ENCODE measurements at places on chromosomes 11 and 22. TPM values are rescaled to one million over a fixed set of nuclear protein-coding genes. Genes with fewer than 3 reads are reported as not detected.

DNA sequence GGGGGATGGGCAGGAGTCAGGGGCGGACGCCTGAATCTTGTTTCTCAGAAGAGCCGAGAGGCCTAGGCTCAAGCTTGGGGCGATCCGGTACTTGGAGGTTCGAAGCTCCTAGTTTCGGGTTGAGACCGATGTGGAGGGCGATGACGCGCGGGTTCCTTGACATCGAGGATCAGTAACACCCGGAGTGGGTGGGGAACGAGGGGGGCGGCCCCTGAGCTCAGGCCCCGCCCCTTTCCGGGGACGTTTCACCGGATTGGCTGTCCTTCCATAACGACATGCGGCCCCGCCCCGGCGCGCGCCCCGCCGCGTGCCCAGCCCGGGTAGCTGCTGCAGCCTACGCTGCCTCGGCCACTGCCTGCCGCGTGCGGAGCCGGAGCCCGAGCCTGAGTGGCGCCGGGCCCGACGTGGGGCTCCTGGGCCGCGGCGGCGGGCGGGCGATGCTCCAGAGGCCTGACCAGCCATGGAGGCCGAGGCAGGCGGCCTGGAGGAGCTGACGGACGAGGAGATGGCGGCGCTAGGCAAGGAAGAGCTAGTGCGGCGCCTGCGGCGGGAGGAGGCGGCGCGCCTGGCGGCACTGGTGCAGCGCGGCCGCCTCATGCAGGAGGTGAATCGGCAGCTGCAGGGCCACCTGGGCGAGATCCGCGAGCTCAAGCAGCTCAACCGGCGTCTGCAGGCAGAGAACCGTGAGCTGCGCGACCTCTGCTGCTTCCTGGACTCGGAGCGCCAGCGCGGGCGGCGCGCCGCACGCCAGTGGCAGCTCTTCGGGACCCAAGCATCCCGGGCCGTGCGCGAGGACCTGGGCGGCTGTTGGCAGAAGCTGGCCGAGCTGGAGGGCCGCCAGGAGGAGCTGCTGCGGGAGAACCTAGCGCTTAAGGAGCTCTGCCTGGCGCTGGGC, at the start of gene CCDC85B:
TSS of gene CCDC85B (plus strand) at position 350 of the 895 bp plus-strand sequence. CDS start at position 461, 111 bp downstream.
- no peak for DNase-seq

GRCh38 chr11:78039919-78040671, 17.0 kb upstream of the KCTD14 start:
- no peak for DNase-seq

- DNase-seq, result no peak
These were observed 108.4 kb upstream of the ZC3H12C start for GRCh38 chr11:109984634-109985289.

GRCh38 chr11:46712874-46713576, 6.0 kb upstream of the F2 start:
- no peak for DNase-seq

- no peak for DNase-seq
These were observed 110.4 kb upstream of the ARHGAP42 start for GRCh38 chr11:100576718-100577021.

- DNase-seq, result no peak
These were observed 3.3 kb upstream of the DGCR8 start for GRCh38 chr22:20076627-20077172.

GRCh38 chr22:43166132-43166930, 15.0 kb downstream of the TSPO start:
- no peak for DNase-seq

GRCh38 chr11:33631749-33632091, 68.9 kb downstream of the C11orf91 start:
- no peak for DNase-seq

Gene C22orf31
- total RNA-seq, result not detected

DNA sequence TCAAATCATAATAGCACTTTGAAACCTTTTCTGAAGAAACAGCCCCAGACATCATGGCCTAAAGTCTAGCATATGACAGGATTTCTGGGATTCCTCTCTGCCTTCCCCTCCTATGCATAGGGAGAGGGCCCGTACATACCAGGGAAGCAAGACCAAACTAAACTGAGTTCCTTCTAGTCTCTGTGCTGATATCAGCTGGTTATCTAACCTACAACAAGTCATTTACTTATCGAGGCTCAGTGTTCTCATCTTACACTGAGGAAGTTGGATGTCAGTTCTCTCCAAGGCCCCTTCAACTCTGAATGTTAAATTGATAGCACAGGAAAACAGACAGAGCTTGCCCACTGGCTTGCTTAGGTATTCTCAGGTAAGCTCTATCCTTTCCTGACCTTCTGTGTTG, 17.0 kb upstream of the GRIK4 start:
- no peak for DNase-seq

DNA sequence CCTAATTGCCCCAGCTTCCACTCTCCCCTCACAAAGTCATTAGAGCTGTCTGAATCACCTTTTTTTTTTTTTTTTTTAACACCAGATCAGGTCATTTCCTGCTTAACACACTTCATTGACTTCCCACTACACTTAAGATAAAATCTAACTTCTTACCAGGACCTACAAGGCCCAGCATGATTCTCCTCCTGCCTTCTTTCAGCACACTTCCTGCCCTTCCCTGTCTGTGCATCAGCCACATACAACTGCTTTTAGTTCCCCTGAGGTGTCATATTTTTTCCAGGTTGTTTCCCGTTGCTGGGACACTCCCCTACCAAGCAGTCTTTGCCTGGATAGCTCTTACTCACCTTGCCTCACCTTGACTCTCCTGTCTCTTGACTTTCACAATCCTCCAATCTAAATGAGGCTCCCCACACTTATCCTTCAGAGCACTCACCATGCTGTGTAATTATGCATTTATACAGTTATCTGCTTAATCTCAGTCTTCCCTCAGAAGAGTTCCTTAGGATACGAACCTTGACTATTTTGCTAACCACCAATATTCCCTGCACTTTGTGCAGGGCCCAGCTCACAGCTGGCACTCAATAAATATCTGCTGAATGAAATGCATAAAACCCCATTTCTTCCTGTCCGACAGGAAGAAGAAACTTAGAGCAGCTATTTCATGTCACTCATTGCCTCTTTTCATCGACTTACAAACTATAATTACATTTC, 96.6 kb upstream of the AKIP1 start:
- no peak for DNase-seq

- DNase-seq, result no peak
These were observed 8.0 kb downstream of the MRTFA start for GRCh38 chr22:40628354-40629042.

GRCh38 chr11:120778685-120779490, 245.0 kb upstream of the TBCEL start:
- DNase-seq, result no peak

GRCh38 chr11:35187996-35188395, 49.0 kb downstream of the CD44 start:
- no peak for DNase-seq

- no peak for DNase-seq
These were observed 11.7 kb downstream of the SYNGR1 start for GRCh38 chr22:39361496-39361895.

DNA sequence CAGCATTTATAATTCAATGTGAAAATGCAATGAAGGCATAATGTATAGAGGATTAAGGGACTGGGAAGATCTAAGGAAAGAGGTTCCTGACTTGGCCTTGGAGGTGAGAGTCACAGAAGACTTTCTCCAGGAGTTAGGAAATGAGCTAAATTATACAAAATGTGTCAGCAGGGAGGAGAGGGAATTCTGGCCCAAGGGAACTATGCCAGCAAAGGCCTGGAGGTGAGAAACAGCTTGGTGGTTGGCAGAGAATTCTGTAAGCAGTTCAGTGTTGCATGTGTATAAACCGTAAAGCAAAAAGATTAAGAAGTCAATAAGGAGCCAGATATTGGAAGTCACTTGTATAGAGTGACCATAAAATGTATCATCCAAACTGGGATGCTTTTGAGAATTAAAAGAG, 142.2 kb upstream of the SESN3 start:
- DNase-seq, result no peak

DNA sequence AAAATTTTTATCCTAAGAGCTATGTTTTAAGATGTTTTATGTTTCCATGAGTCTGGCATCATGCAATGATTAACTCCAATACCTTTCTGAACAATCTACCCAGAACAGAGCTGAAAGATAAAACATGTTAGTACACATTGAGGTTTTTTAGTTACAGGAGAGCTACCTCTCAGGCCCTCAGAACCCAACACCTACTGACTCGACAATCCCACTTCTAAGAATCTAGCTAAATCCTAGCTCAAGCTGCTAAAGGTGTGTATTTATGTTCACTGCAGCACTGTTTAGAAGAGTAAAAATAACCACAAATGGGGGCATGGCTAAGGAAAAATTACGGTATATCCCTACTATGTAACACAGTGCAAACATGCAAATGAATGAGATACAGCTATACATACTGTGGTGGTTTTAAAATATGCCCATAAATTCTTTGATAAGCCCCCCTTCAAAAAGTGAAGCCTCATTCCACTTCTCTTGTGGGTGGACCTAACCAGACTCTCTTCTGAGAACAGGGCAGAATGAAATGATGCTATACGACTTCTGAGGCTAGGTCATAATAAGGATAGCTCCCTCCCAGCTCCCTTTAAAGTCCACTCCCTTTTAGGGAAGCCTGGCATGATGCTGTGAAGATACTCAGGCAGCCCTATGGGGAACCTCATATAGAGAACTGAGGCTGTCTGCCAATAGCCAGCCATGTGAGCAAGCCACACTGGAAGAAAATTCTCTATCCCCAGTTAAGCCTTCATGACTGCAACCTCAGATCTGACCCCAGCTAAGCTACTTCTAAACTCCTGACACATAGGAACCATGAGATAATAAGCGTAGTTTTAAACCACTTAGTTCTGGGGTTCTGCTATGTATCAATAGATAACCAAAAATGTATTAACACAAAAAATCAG, 29.5 kb downstream of the TMEM123 start:
- no peak for DNase-seq

Gene OR51E2
- total RNA-seq, result not detected

Gene ISX
- total RNA-seq, result not detected

GRCh38 chr11:121890377-121890776, 225.6 kb downstream of the BLID start:
- DNase-seq, result no peak

- DNase-seq, result no peak
These were observed 12.3 kb downstream of the KCTD14 start for GRCh38 chr11:78010755-78011154.

GRCh38 chr11:134801570-134801969, 389.5 kb upstream of the B3GAT1 start:
- DNase-seq, result no peak

GRCh38 chr11:120543521-120544215, 32.1 kb downstream of the GRIK4 start:
- no peak for DNase-seq

GRCh38 chr22:46057246-46058090, 80.5 kb upstream of the WNT7B start:
- no peak for DNase-seq

DNA sequence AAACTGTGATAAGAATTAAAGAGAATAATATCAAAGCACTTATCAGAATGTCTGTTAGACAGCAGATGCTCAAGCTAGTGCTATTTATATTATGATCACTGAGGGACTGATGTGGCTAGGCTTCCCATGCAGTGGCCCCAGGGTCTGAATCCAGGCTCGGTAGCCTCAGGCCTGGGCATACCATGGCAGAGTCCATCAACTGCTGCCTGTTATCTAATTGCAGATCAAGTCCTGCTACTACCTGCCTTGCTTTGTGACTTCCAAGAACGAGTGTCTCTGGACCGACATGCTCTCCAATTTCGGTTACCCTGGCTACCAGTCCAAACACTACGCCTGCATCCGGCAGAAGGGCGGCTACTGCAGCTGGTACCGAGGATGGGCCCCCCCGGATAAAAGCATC, 57.5 kb downstream of the TIMP3 start:
- no peak for DNase-seq

DNA sequence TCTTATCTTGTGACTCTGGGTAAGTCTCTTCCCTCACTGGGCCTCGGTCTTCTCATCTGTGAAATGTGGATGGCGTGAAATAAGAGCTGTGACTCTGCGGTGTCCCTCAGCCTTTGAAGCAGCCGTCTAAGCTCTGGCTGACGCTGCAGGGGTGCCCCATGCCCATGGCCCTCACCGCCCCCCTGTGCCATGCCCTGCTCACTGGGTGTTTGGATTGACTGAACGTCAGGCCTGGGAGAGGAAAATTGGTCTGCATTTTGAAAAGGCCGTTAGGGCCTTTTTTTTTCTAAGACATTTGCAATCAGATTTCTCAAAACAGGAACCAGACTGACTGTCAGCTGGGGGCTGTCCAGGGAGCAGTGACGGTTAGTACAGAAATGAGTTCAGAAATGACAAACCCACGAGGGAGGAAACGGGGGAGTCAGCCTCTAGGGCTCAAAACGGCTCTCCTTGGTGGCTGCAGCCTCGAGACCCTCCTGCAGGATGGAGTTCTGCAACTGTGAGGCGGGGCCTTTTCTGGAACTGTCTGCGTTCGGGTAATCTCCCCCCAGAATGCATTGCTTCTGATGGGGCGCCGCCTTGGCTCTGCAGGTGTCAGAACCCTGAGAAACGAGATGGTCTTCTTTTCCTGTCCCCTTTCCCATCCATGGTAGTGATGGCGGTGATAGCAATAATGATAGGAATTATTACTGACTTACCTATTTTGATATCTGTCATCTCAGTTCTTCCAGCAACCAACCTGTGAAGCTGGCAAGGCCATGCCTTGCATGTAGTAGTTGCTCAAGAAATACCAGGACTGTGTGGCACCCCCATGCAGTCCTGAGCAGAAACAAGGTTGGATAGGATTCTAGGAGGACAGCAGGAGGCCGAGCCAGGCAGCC, 2.0 kb downstream of the GRK2 start:
- no peak for DNase-seq

GRCh38 chr11:81840380-81840779, 893.3 kb downstream of the FAM181B start:
- DNase-seq, result no peak

DNA sequence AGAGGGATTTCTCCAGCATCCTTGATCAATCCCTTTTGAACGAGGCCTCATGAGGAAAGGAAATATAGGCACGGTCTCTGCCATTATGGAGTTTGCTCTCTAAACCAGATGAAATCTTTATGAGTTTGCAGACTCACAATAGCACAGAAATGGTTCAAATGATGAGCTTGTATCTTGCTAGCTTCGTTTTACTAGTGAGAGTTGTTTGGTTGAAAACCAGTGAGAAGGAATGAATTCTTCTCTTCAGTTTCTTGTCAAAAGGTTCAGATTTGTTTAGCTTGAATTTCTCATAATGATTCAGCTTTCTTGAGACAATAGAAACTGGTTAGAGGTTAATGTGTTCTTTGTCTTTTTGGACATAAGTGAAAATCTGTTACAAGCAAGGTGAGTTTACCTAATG, 92.7 kb downstream of the ZBTB16 start:
- DNase-seq, result no peak

DNA sequence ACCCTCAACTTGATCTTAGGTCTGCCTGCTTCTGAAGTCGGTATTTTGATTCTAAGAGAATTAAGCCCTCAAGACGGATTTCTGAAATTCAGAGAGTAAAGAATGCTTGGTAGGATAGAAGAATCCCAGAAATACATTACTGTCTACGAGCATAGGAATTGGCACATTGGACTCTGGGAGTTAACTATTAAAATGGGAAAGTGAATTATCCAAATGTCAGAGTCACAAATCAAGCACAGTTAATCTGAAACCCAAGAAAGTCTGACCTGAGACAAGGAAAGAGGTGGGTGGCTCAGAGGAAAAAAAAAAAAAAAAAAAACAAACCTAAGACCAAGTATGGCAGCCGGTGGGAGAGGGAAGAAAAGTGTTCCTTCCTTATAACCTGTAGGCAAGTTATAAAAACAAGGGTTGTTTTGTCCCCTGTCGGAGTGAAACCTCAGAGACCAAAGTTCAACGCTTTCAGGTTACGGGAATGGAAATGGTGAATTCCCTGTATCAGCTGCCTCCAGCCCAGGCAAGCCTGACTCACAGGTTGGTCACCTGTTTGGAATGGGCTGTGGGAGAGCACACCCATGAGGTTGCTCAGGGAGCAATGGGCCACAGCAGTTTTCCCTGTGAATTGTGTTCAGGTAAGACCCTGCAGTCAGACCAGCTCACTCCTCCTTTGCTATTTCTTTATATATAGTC, 139.0 kb downstream of the ETS1 start:
- peak; percentile 96 for DNase-seq

Gene SPA17
- 10.1 TPM for total RNA-seq

Measured in Panc1 (cell line).